ENCODE measurements at places on chromosomes 2 and 18.

- no peak for DNase-seq
Measured at GRCh38 chr2:112885506-112885902, 25.5 kb upstream of the IL37 start.

DNA sequence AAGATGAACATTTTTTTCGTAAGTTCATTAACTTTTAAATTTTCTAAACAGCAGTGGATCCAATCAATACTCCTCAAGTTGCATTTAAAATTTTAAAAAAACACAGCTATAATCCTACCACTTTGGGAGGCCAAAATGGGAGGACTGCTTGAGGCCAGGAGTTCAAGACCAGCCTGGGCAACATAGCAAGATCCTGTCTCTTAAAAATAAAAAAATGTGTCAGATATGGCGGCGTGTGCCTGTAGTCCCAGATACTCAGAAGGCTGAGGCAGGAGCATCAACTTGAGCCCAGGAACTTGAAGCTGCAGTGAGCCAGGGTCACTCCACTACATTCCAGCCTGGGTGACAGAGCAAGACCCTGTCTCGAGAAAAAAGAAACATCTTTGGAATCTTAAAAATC, 59.8 kb upstream of the RNU4ATAC start:
- no peak for DNase-seq

- DNase-seq = peak; percentile 20
Measured at GRCh38 chr2:38613126-38613848, 10.6 kb upstream of the HNRNPLL start.

- DNase-seq = no peak
Measured at GRCh38 chr2:143471550-143471949, 342.3 kb downstream of the ARHGAP15 start.

DNA sequence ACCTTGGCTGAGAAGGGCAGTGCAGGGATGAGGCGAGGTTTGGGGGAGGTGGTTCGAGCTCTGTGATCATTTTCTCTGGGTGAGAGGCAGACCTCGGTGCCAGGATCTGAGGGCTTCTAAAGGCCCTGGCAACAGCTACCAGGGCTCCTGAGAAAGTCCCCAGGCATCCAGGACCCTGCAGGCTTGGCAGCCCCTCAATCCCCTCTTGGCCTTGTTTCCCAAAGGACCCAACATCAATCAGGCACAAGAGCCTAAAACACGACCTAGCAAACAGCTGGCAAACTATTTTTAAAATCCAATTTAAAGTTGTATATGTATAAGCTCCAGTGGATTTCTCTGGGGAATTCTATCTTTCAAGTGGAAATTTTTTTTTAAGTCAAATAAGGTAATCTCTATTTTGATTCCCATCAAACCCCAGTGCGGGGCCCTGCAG, 15.0 kb upstream of the MAT2A start:
- peak; percentile 65 for DNase-seq

- no peak for DNase-seq
Measured at GRCh38 chr2:197453914-197454398, 604 bp downstream of the COQ10B start.

- no peak for DNase-seq
Measured at GRCh38 chr2:74887960-74888700, 54.2 kb downstream of the HK2 start.

DNA sequence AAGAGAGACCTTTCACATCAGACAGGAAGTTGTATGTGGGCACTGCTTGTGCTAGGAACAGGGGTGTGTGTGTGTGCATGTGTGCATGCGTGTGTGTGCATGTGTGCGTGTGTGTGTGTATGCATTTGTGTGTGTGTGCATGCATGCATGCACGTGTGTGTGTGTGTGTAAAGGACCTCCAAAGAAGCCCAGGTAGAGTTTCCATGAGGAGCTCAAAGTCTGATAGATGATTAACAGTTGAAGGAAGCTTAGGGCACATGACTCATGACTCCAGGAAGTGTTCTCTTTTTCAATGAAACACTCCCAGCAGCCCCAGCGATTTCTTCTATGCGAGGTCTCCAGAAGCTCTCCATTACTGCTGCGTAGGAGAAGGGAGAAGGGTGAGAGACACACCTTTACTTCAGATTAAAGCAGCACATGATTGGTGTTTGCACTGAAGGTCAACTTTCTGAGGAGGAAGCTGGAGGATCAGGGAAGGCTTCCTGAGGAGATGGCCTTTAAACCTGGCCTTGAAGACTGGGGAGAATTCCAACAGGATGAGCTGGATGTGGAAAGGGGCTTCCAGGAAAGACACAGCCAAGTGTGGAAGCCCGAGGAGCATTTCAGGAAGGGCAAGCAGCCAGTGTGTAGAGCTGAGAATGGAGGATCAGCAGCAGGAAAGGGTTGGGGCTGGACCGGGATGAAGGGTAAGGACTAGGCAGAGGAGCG, 77.7 kb downstream of the SMAD4 start:
- DNase-seq = no peak

DNA sequence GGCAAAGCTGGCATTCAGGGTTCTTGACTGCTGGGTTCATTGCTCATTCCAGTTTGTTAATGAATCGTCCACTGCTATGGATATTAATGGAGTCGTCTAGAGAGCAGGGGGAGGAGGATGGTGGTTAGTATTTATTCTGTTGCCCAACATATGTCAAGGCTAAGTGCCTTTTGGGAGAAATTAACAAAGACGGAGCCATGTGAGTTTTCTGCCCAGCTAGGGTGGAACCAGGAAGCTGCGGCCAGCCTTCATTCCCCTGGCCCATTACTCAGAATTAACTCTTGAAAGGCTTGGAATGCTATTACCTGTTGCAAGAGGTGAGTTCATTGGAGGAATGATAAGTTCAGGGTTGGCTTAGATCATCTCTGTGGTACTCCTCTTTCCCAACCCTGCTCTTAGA, 19.3 kb downstream of the IGFBP2 start:
- no peak for DNase-seq

DNA sequence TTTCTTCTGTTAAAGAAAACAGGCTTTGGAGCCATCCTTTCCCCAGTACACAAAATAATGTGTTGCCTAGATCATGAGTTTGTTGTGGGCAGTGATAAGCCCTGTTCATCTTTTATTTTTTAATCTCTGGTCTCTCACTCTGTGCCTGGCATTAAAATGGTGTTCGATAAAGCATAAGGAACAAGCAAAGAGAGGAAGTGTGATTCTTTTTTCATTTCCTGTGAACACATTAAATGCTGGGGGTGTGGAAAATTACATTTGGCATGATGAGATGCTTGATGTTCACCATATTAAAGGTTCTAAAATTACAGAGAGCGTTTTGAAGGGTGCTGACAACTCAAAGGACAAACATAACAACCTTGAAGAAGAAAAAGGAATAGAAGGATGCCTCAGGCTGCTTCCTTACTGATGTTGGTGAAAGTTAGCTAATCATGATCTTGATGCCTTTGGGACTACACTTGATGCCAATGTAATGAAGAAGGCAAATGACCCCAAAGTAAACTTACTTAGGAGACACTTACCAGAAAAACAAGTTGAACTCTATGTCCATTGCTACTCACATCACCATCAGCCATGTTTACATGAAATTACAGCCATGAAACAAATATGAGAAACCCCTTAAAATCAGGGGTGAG, 33.0 kb downstream of the TMEFF2 start:
- no peak for DNase-seq

DNA sequence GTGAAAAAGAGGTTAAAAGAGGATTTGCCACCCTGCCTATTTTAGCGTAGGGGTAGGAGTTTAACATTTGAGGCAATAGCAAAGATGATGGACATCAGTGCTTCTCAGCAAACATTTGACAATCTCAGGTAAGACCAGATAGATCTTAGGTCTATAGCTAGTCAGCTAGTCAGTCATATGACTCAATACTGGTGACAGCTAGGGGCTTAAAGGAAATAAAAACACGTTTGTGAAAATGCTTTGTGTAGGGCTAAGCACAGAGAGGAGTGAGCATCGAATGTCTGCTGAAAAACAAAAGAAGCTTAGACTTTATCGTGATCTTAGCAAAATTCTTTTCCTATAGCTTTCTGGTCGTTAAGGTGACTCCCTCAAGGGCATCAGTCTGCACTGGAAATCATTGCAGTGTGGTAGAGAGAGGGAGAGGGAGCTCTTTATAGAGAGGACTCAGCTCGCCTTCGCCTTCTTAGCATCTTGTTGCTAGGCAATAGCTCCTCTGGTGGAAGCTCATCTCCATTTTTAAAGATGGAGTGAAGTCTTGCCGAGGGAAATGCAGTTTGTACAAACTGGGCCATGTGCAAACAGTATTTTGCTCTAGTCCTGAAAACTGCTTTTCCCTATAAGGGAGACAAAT, 62.8 kb upstream of the SLC38A11 start:
- DNase-seq = peak; percentile 41

DNA sequence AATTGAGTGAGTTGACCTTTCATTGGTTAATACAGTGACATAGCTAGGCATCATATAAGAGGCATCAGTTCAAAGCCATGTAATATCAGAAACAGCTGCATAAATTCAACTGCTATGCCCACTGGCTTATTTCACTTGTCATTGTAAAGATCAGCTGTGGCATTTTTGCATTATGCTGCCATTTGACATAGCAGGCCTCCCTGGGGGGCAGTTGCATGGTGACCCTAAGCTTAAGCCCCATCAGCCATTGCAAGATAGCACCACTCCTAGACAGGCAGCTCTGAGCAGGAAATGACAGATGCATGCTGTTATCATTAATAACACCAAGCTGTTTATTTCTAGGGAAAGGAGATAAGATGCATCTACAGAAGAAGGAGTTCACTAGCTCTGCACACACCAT, 233.4 kb upstream of the CNTNAP5 start:
- DNase-seq = no peak

GRCh38 chr2:175630280-175631244, 371.5 kb downstream of the LNPK start:
- DNase-seq = no peak

DNA sequence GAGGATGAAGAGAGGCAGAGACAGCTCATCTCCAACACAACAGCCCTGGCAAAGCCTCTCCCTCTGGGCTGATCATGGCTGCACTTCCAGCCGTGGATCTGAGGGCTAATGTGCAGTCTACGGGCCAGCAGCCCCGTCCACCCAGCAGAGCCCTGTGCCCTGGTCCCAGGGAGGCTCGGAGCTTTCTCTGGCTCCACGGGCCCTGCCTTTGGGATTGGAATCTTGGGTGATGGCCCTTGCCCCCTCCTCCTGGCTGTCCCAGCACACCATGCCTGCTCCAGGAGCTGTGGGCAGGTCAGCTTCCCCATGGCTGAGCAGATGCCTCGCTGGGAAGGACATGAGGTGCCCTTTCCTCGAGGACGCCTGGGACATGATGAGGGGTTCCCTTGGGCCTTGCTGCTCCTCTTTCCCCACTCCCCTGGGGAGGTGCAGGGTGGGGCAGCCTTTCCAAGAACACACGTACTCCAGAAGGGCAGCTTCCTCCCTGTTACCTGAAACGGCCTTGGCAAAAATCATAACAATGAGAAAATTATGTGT, 66.9 kb downstream of the C18orf63 start:
- no peak for DNase-seq

DNA sequence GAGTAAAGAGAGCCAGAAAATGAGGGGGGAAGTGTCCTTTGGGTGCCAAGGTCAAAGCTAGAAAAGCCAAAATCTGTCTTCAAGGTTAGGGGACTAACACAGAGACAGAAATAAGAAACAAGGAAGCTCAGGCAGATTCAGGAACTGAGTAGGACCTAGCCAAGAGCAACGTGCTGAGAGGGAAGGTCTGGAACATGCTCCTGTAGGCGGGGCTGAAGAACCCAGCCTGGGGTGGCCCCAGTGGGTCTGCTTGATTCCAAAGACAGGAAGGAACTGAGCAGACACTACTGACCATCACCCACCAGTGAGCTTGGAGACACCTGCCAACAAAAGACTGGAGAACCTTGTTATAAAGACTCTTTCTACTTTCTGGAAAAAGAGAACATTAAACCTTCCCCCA, 105.1 kb downstream of the SP3 start:
- no peak for DNase-seq

Measured in midbrain (tissue), 1 donor.